ENCODE measurements at places on chromosomes 1 and 21.

DNA sequence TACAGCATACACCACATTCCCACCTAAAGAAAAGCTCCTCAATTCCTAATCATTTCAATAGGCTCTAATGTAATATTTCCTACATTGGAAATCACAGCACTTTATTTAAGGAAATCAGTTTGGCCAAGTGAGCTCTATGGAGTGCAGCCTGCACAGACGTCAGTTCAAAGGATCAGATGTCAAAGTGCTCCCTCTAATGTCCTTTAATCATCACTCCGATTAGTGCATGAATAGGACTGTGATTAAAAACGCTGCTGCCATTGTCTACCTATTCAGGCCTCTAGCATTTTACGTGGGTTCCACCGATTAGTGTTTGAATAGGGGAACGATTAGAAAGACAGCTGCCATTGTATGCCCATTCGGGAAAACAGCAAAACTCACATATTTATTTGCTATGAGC lies 50.2 kb downstream of the DPYD start:
- no peak for DNase-seq

DNA sequence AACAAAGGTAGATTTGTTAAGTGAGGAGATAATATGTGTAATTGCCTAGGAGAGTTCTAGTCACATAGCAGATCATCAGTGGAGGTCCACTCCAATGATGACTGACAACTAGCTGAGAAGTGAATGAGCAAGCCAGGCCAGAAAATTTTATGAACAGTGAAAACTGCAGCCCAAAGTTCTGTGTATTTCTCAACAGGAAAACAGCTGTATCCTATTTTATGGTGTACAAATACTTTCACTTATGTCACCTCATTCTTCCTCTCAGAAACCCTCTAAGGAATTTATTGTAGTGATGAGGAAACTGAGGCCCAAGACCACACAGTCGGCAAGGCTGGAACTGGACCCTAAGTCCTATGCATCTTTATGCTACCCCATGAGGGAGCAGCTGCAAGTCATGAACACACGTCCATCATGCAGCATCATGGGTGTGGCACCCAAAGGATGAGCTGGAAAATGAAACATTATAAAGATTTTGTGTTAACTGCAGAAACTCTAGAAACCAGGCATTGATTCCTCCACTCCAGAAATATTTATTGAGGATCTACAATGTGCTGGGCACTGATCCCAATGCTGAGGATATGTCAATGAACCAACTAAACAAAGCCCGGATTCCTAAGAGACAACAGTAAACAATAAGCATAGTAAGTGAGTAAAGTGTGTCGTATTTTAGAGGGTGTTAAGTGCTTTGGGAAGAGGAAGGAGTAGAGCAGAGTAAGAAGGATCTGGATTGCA lies 99.5 kb upstream of the DUSP10 start:
- no peak for DNase-seq

DNA sequence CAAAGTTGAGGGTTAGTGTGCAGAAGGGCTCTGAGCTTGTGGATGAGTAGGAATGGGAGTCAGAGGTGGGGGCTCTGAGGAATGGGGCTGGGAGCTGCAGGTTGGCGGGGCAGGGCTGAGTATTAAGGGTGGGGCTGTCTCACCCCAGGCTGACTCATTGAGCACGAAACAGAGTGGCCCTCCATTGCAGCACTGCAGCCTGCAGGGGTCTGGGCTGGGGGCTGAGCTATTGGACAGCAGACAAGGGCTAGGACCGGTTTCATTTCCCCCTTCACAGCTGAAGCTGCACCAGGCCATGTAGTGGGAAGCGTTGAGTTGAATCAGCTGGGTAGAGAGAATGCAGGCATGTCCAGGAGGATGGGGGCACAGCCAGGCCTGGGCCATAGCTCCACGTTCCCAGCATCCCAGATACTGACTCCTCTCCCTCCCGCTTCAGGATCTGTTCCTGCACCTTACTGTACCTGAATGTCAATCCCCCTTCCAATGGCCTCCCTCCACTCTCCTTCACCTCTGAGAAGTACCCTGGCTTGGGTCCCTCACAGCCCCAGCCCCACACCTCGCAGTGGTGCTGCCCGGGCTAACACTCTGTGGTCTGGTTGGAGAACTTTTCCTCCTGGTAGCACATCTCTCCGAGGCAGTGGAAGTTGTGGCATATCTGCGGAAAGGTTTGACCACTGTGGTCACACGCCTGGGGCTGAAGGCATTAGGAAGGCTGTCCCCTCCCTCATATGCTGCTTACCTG lies 4.4 kb upstream of the INPP5B start:
- DNase-seq = no peak

DNA sequence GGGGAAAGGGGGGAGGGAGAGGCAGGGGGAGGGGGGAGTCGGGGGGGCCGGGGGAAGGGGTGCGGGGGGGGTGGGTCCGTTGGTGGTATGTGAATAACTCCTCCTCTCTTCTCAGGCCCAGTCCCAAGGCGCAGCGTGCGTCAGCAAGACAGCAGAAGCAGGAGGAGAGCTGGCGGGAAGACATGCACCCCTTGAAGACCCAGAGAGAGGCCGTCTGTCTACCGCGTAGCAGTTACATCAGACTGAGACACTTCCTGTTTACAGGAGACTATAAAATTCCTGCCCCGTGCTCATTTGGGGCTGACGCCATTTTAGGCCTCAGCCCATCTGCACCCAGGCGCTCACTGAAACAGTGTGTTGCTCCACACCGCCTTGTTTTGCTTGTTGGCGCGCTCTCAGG lies 55.3 kb downstream of the SETD4 start:
- DNase-seq = no peak

DNA sequence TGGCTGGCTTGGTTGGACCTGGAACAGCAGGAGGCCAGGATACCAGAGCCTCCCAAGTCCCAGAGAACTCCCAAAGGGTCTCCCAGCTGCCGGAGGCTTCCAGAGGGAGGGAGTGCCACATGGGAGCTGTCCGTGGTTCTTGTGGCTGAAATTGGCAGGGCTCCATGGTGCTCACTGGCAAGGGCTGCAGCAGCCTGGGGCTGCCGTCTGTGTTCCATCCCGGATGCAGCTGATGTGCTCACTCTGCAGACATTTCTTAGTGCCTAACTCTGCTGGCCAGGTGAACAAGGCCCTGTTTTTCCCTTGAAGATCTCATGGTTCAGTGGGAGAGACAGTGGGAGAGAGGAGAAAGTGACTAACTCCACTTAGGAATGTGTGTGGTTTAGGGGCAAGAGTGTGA lies 261.1 kb downstream of the CAMTA1 start:
- no peak for DNase-seq
